ENCODE measurements at places on chromosomes 7 and 10. TPM values are rescaled to one million over a fixed set of nuclear protein-coding genes. Genes with fewer than 3 reads are reported as not detected.

The ITPRID1 gene
- total RNA-seq = not detected

The ATRNL1 gene
- total RNA-seq = not detected

The VOPP1 gene
- 35.7 TPM for total RNA-seq

DNA sequence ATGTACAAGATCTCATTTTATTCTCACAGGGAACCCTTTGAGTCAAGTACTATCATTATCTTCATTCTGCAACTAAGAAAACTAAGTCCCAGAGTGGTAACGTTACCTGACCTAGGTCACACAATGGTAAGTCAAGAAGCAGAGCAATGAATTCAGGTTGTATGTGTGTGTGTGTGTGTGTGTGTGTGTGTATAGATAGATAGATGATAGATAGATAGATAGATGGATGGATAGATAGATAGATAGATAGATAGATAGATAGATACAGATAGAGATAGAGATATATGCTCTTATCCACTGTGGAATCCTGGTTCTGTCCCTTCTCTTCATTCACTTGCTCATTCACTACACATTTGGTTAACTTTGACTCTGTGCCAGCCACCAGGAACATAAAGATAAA is 29.8 kb downstream of the ASAH2 start:
- H3K27me3 ChIP-seq = peaks cover 17% of the 10 kb centered on the region
- DNase-seq = no peak
- no peak overlapping the region for H3K4me3 ChIP-seq
- H3K36me3 ChIP-seq = no peaks in the 10 kb centered on the region

DNA sequence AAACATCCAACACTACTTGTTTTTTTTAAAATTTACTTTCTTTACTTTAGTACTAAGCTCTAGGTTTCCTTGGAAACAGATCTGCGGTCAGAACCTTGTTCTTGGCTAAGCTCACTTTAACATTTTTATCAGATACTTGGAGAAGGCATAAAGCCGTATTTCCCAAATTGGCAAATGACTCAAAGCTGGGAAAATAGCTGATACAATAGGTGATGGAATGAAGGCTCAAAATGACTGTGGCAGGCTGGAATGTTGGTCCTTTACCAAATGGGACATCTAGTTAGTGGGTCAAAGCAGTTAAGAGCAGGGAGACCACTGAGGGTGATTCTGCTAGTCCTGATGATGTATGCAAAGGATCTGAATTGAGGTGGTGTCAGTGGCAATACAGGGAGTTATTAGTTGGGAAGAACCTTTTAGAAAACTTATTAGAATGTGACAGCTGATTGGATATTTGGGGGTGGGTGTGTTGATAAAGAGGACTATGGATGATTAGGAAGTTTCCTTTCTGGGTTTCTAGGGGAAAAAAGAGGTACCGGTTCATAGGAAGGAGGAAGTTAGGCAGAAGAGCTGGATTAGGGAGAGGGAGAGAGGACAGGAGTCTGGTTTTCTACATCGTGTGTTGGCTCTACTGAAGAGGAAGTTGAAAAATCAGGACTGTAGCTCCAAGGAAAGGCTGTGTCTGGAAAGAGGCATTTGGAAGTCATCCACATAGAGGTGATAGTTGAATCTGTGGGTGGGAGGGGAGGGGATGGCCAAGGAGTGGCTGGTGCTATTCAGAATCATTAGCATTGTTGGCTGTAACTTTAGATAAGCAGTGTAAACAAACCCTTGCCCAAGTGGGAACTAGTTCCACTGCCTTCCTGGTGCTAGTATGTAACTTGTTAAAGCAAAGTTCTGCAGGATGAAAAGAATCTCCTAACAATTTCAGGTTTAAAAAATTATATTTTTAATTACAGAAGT is 13.1 kb downstream of the PLCE1 start:
- H3K27me3 ChIP-seq = no peaks in the 10 kb centered on the region
- H3K27ac ChIP-seq = no peak overlapping the region
- DNase-seq = no peak
- no peaks in the 10 kb centered on the region for H3K36me3 ChIP-seq

DNA sequence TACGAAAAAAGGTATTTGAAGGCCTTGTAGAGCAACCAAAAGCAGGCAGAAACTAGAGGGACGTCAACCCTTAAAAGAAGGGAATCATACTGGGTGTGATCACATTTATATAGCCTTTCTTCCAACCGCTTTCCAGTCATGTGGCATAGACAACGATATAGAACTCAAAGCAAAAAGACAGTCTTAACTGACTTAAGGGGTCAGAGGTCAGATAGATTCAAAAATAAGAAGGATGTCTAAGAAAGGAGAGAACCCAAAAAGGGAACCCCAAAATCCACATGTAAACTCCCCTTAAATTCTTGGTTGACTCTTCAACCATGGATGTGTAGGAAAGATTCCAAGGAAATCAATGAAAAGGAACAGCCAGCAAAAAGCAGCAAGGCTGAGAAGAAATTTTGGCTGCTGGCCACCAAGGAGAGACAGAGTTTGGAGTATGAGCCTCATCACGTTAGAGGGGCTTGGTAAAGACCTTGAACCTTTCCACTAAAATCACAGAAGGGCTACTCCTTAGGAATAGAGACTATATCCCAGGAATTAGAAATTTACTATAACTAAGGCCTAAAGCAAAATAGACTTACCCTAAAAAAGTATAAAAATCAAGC is 8.6 kb downstream of the BCAP29 start:
- no peak overlapping the region for H3K27ac ChIP-seq
- peaks cover 16% of the 10 kb centered on the region for H3K36me3 ChIP-seq
- peaks cover 14% of the 10 kb centered on the region for H3K4me1 ChIP-seq
- no peaks in the 10 kb centered on the region for H3K27me3 ChIP-seq
- H3K4me3 ChIP-seq = no peak overlapping the region

DNA sequence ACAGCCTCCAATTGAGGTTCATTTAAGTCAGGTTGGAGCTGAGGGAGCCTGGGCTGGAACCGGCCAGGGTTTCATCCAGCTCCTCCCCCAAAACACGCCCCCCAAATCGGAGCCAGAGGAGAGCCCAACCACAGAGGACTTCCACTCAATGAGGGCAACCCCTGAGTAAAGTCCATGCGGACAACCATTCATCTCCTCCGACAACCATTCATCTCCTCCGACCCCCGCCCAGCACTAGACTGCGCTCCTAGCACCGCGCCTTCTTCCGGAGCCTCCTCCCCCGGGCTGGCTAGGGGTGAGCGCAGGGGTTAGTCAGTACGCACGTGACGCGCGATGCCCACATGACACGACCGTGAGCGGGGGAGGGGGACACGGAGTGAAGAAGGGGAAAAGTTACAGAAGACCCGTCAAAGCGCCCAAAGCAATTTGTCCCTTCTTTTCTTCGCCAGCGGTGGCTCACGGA is 1.4 kb downstream of the MAGI2 start:
- no peak overlapping the region for H3K4me3 ChIP-seq
- H3K36me3 ChIP-seq = no peaks in the 10 kb centered on the region

GRCh38 chr7:5528071-5528814 is 104.6 kb upstream of the TNRC18 start:
- H3K36me3 ChIP-seq = peaks cover 79% of the 10 kb centered on the region
- H3K4me3 ChIP-seq = peak overlapping the region; percentile 81
- H3K27me3 ChIP-seq = no peaks in the 10 kb centered on the region
- peaks cover 45% of the 10 kb centered on the region for H3K4me1 ChIP-seq

GRCh38 chr10:4650582-4650981 is 175.4 kb upstream of the AKR1E2 start:
- DNase-seq = no peak
- no peak overlapping the region for H3K4me3 ChIP-seq
- no peaks in the 10 kb centered on the region for H3K36me3 ChIP-seq
- peaks cover 17% of the 10 kb centered on the region for H3K4me1 ChIP-seq
- H3K27ac ChIP-seq = no peak overlapping the region
- no peaks in the 10 kb centered on the region for H3K27me3 ChIP-seq

DNA sequence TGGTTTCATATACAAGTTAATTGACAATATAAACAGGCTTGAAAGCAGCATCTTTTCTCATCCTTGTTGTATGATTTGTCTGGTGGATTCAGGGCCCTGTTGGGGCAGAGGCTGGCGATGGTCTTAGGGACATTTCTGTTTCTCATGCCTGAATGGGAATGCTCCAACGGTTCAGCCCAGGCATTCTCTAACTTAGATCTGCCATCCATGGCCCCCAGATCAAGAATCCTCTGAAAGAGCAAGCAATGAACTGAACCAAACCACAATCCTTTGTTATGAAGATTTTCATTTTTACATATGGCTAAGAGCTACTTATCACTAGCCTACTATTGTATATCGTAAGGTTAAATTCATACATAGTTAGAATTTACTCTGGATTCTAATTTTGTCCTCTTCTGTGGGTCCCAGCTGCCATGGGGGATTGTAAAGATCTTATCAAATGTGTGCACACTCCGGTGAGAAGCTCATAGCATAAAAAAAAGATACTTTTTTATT is 163.9 kb downstream of the COBL start:
- H3K4me1 ChIP-seq = no peaks in the 10 kb centered on the region
- no peak overlapping the region for H3K27ac ChIP-seq
- no peaks in the 10 kb centered on the region for H3K27me3 ChIP-seq
- H3K4me3 ChIP-seq = no peak overlapping the region
- peaks cover 3% of the 10 kb centered on the region for H3K36me3 ChIP-seq
- no peak for DNase-seq

GRCh38 chr10:22003964-22004281 is 393 bp upstream of the DNAJC1 start:
- H3K4me1 ChIP-seq = peaks cover 13% of the 10 kb centered on the region
- no peak for DNase-seq
- H3K27ac ChIP-seq = peak overlapping the region; percentile 68
- peak overlapping the region; percentile 79 for H3K4me3 ChIP-seq
- peaks cover 5% of the 10 kb centered on the region for H3K36me3 ChIP-seq
